Activated T-helper 17 cell treated with anti-CD3 and anti-CD28 coated beads, Interleukin-2, amount 50 U/mL, for 72 hours (primary cell): ENCODE measurements at places on chromosomes 11 and 22.

DNA sequence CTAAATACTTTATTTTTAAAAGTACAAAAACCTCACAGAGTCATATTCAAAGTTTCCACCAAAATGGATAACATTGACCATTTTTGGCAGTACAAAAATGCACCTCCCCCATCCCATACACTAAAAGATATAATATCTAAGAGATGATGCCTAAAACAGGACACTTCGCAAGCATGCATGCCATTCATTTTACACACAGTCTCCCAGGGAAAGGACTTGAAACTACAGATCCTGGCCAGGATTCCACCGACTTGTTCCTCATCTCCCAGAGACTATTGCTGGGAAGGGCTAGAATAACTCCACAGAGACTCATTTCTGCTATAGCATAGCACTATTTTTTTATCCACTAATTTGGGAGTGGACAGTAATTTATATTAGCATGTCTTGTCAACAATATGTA is 81.7 kb downstream of the MTNR1B start:
- ATAC-seq, result no peak

DNA sequence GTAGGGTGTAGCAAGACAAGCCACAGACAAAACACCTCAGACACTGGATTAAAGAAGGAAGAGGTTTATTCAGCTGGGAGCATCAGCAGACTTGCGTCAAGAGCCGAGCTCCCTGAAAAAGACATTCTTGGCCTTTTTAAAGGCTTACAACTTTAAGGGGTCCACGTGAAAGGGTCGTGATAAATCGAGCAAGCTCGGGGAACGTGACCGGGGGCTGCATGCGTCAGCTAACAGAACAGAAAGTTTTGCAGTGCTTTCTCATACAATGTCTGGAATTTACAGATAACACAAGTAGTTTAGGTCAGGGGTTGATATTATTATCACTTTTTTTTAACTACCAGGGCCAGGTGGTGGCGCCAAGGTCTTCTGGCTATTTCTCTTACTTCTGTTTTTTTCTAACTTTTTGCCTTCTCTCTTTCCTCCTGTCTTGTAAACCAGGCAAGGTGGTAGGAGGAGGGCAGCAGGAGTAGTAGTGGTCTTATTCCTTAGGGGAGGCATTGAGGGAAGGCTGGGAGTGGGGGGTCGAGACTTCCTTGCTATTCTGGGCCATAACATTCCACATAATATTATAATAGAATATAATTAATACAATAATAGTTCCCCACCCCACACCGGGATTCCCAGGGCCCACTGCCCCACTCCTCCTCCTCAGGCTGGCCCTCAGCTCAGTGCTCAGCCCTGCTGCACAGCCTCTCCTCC is 587 bp upstream of the ALDH3B1 start:
- ATAC-seq, result no peak

- no peak for ATAC-seq
Measured at GRCh38 chr11:48354013-48354412, 12.3 kb downstream of the OR4C5 start.

DNA sequence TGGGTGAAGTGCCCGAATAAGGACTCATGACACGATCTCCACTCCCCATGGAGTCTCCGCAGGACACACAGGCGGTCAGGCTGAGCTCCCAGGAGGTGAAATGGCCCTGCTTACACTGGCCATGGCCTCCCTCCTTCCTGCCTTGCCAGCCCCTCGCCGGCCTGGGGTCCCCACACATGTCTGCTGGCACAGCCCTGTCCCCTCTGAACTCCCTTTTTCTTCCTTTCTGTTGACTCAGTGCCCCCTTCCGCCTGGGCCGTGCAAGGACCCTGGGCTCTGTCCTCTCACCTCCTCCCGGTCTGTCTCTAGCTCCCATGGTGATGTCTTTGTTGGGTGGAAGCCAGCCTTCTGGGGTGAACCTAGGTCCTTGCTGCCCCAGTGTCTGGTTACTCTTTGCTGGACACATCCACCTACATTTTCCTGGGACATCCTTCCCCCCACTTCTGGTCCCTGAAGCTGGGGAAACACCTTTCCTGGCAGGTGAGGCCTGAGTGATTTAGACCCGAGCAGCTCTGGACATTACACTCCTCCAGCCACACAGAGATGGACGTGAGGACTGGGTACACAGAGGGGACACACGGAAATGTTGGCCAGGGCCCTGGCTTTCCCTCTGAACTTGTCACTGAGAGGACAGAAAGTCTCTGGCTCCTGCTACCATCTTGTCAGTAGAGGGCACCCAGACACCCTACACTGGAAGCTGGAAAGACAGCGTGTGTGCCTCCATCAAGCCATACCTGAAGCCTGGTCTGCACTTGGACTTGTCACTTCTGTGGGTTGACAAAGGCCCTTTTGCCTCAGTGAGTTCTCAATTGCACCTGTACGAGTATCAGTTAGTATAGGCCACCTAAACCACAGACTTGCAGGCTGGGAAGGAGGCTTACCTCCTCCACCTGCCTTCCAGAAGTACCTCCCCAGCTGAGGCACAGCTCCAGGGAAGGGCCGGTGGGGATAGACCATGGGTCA is 864.3 kb downstream of the TBC1D22A start:
- ATAC-seq, result no peak

DNA sequence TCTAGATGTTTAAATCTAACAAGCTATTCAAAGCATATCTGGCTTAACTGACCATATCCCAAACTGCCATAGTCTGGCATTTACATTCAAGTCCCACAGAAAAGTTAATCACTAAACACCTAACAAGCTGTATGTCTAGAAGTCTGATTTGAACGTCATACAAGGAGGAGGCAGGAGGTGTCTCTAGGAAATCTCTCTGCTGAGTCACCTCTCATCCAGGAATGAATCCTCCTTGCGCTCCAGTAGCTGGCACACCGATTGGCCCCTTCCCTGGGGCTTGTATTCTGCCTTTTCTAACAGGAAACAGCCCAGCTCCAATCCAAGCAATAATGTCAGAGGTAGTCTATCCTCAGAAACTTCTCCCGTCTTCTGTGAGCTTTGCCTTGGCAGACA is 31.8 kb downstream of the FEZ1 start:
- ATAC-seq, result no peak

GRCh38 chr22:45169591-45170466 is 6.1 kb downstream of the NUP50 start:
- ATAC-seq, result peak; percentile 98

DNA sequence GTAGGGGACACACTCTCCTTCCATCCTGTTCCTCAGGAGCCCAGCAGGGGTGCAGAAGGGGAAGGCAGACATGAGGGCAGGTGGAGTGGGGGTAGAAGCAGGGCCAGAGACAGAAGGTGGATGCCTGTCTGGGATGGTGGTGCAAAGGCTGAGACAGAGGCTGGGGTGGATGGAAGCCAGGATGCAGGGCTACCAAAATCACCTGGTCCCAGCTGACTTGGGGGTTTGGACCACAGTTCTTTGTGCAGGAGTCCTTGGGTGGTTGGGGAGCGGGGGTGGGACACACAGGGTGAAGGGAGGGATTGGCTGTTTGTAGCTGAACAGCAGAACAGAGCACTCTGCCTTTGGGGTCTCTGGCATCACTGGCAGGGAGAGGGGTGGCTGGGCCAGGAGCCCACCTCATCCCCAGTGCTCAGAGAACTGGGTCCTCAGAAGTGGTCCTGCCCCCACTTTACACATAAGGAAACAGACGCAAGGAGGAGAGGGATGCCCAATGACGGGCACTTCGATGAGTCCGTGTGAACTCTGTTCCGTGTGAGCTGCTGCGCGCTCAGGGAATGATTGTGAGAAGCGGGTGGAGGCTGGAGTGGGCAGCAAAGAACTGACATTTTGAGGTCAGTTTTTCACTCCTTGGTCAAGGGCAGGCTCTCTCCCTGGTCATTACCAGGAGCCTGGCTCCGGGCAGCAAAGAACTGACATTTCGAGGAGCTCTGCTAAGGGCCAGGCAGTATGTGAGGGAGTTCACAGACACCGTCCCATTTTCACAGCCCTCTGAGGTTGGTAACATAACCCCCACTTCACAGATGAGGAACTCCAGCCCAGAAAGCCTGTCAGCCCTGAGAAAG is 1.9 kb downstream of the TAGLN start:
- no peak for ATAC-seq

GRCh38 chr11:79982185-79982584 is 541.4 kb upstream of the TENM4 start:
- ATAC-seq, result no peak

GRCh38 chr11:63682066-63683021 is 1.0 kb downstream of the RTN3 start:
- ATAC-seq, result no peak

DNA sequence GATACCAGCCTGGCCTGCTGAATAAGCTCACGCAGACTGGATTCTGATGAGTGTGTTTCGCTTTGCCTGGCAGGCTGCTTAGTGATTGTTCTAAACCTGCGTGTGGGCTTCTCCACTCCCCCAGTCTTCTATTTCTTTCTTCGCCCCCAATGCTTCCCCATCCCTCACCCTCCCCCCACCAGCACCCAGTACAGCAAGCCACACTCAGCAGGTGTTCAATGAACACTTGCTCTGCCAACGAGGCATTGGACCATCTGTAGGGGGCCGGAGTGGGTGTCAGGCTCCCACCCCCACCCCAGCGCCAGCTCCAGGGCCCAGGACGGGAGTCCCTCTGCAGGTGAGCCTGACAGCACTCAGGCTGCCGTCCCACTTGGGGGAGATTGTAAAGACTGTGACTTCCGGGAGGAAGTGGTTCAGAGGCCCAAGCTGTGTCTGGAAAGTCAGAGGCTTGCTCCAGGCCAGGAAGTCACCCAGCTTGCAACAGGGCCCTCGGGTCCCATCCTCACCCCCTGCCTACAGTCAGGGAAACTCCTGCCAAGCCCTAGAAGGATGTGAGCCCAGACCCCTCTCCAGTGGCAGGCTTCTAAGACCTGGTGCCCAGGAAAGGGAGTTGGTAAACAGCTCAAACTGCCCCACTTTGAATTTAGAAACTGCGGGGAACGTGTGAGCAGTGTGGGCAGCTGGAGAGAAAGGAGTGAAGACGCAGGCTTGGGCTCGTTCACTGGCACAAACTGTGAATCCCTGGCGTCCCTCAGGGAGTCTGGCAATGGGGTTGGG is 66.3 kb upstream of the PRDM11 start:
- ATAC-seq, result peak; percentile 88

DNA sequence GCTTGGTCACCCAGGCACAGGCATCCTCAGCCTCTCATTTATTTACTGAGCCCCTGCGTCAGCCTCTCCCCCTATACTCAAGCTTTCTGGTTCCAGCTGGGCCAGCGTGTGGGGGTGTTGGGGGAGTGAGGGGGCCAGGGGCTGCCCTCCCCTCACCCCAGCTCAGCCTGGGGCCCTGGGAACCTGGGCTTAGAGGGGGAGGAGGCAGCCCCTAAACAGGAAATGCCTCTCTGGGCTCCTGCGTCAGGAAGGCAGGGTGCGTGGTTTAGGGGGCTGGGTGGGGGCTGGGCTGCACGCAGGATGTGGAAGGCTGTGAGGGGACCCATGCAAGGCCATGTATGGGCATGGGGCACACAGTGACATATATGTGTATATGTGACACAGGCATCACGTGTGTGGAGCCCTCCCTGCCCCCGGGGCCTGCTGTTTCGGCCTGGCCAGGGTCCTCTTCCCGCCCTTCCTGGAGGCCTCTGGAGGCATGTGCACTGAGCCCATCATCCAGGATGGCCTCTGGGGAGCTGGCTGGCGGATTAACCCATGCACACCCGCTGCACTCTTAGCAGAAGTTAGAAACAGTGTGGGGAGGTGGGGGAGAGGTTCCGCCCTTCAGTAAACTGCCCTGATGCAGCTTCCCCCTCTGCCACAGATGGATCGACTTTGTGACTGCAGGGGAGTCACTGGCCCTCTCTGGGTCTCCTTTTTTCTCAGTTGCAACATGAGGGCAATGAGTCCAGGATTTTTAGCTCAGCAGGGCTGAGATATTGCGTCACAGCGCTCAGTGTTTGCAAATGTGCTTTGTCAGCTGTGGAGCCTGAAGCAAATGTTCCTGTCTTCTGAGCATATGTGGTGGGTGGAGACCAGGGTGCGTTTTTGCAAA is 1.1 kb upstream of the CD248 start:
- no peak for ATAC-seq
